ENCODE measurements at places on chromosomes 6 and 20. TPM values are rescaled to one million over a fixed set of nuclear protein-coding genes. Genes with fewer than 3 reads are reported as not detected.

The TLDC2 gene
- total RNA-seq, result 0.61 TPM

The CASS4 gene
- total RNA-seq, result 31.4 TPM

The SSTR4 gene
- total RNA-seq, result not detected

The CST7 gene
- not detected for total RNA-seq

The OARD1 gene
- 10.0 TPM for total RNA-seq

The AK9 gene
- total RNA-seq, result 5.9 TPM

The CCN6 gene
- total RNA-seq, result not detected

The TRIM40 gene
- total RNA-seq, result not detected

The MATN4 gene
- 0.30 TPM for total RNA-seq

The GINS1 gene
- total RNA-seq, result 0.78 TPM

The MUCL3 gene
- total RNA-seq, result 5.0 TPM

The THBD gene
- 49.3 TPM for total RNA-seq

The HUS1B gene
- total RNA-seq, result 14.7 TPM

The TAGAP gene
- total RNA-seq, result 8.0 TPM

Measured in upper lobe of left lung (tissue), 6 donors.